ENCODE measurements at places on chromosomes 5 and 9. TPM values are rescaled to one million over a fixed set of nuclear protein-coding genes. Genes with fewer than 3 reads are reported as not detected.

GRCh38 chr5:150645070-150645700, 4.7 kb downstream of the SYNPO start:
- peak; percentile 96 for DNase-seq

DNA sequence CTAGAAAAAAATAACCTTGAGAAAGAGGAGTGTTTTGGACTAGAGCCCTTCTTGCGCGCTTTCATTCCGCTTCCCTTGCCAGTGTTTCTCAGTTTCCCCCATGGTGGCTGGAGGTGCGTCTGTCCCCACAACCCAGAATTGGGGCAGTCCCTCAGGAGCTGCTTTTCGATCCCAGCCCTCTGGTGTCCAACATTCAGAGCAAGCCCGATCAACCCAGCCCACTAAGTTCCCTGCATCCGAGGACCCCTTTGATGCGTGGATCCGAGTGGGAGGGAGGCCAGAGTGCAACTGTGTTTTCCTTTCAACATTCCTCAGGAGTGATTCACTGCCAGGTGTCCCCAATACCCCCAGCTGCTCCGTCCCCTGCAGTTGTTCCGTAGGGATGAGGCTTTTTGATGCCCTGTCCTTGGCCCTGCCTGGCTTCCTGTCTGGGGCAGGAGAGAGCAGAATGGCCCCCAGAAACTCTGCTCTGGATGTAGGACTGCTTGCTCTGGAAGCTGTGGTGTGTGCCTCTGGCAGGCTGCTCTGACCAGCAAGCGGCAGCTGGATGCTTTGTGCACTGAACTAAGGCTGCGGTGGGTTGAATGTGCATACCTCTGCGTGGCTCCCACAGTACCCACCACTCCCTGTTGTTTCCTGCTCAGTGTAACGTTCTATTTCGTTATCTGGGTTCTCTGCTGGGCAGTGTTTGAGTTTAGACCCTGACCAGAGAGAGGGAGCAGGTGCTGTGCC, 117.5 kb downstream of the BOD1 start:
- no peak for DNase-seq

DNA sequence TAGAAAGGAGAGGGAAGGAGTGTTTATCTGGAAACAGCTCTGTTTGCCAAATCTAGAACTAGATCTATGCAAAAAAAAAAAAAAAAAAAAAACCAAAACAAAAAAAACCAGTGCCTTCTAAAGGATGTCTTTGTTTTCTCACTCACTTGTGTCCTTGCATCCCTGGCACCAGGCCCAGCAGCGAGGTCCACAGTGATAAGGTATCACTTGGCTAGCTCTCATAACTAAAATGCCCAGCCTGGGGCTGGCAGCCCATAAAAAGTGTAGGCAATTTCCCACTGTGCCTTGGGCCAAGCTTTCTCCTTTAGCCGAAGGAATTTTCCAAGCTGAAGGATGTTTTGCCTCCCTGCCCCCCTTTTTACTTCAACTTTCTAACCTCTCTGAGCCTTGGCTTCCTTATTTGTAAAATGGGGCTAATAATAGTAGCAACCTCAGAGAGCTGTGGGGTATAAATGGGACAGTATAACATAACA, 20.8 kb downstream of the RGS3 start:
- DNase-seq: peak; percentile 96

DNA sequence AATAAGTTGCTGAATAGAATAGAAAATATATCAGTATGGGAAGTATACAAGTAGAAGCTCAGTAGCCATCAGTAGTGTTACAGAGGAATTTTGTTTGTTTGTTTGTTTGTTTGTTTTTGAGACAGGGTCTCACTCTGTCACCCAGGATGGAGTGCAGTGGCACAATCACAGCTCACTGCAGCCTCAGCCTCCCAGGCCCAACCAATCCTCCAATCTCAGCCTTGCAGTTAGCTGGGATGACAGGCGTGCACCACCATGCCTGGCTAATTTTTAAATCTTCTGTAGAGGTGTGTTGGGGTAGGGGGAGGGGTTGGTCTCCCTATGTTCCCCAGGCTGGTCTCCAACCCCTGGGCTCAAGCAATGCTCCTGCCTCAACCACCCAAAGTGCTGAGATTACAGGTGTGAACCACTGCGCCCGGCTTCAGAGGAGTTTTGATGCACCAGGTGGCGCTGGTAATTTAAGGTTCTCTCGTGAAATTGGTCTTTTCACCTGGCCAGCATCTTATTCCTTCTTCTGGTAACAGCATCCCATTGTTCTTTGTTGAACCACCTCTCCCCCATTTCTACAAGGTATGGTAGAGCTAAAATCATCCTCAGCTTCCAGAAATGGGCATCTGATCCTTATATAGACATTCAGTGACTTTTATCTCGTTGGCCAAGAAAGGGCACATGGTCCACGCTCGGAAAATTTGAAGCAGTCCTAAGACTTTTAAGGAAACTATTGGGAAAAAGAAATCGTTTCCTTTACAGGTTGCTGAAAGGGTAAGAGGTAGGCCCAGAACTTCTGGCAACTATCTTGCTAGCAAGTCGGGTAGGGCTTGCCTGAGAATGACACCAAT, 157.1 kb downstream of the ARRDC3 start:
- peak; percentile 66 for DNase-seq

The SPINK5 gene
- 0.57 TPM for total RNA-seq

- DNase-seq: peak; percentile 73
Observed at GRCh38 chr9:135478829-135479468, 633 bp upstream of the PPP1R26 start.

DNA sequence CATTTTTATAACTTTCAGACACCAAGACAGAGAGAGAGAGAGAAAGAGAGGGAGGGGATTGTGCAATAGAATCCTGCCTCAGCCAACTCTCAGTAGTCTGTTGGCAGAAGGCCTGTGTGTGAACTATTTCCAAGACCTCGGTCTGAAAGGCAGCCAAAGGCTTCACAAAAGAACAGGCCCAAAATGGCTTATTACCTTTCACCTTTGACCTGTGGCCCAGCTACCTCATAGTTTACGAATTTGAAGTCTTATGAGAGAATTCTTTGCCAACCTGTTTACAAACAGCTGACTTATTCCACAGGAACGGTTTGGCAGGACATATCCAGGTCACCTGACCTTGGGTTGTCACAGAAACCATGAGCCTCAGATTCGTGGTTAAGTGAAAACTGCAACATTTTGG, 48.6 kb downstream of the NR2F1-AS1 start:
- peak; percentile 93 for DNase-seq

The ABO gene
- 16.2 TPM for total RNA-seq

DNA sequence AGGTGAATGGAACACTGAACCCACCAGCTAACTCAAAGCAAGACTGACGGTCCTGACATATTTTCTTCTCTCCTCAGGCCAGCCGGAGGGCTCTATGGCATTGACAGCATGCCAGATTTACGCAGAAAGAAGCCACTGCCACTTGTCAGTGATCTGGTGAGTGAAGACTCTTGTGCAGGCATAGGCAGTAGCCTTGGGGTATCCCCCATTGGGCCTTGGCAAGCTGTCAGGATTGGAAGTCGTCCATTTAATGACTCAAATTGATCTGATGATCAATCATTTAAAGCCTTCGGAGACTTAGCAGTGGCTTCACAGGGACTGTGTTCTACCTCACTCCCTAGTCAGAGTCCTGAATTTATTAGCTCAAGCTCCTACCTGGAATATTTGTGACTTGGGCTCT, 119.7 kb upstream of the RUSC2 start:
- DNase-seq: peak; percentile 50

GRCh38 chr5:56429110-56429561, 196.0 kb upstream of the ANKRD55 start:
- peak; percentile 34 for DNase-seq

The EIF4E1B gene
- total RNA-seq: 0.44 TPM

GRCh38 chr5:42993516-42994245, 46.4 kb downstream of the ANXA2R start:
- DNase-seq: no peak

The CREBRF gene
- total RNA-seq: 17.9 TPM

DNA sequence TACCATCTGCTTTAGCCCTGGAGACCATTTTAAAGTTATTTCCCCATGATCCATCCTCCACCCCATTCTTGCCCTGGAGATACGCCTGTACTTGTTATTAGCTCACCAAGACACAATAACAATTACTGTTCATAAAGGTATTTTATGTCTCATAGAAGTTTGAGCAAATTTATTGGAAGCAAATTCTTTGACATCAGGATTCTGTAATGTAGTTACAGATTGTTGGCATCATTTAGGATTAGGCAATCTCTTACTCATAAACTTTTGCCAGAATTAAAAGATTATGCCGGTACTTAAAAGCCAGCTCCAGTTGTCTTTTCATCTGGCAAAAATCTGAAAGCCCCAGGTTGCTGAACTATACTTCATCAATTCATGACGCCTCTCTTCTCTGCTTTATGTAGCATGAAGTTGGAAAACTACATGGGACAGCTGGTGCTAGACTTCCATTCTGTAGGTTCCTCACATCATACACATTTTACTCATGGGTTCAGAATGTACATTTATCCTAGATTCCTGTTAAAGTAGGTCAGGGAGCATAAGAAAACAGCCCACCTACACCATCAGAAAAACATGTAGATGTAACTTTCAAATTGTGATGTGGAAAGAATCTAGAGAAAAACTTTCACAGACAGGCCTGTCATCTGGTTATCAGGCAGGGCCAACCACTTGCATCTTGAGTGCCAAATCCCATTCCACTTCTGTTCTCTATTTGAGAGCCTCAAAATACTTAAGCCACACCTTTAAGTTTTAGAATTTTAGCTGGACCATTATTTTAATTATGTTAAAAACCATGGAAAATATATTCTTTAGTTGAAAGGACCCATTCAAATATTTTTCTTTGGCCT, 14.0 kb downstream of the ATP10B start:
- DNase-seq: no peak

GRCh38 chr5:94744906-94745305, 126.4 kb downstream of the SLF1 start:
- DNase-seq: no peak

DNA sequence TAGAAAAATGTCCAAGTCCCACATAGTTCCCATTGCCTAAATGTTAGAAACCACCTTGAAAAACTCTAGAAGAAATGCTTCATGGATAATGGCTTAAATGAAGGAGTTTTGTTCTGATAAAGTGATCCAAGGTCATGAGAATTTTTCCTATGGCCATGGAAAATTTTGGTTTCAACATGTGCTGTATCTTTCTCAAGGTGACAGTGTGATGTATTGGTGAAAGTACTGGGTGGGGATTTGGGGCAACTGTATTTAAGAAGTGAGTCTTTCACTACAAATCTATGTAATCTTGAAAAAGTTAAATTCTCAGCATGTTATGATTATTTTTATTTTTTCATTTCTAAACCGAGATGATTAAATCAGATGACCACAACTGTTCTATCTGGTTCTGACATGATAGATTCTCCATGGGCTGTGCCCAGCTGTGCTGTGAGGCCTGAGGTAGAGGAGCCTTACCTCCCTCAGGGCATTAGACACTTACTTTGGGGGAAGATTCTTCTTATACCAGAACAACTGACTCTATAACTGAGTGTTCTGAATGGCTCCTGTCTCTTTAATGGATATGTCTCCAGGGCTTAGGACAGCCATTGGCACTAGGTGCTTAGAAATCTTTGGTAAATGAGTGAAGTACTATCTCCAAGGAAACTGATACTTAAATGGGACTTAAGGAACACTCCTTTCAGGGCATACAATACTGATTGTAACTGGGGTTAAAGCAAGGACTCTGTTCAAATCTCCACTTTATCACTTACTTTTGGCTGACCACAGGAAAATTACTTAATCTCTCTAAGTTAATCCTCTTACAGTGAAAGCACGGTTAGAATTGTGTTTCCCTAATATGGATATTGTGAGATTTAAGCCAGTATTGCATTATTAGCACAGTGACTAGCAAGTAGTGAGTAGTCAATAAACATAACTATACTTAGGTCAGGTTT, 397.4 kb upstream of the MEF2C start:
- no peak for DNase-seq

- DNase-seq: no peak
Observed at GRCh38 chr5:133392448-133392847, 219.9 kb downstream of the FSTL4 start.

- DNase-seq: no peak
Observed at GRCh38 chr5:44871401-44871800, 62.7 kb downstream of the MRPS30 start.

The ARL14EPL gene
- total RNA-seq: not detected

The DEPDC1B gene
- total RNA-seq: 0.78 TPM

All from adrenal gland (tissue), 19 donors.